ENCODE measurements at places on chromosomes 6 and 20.

DNA sequence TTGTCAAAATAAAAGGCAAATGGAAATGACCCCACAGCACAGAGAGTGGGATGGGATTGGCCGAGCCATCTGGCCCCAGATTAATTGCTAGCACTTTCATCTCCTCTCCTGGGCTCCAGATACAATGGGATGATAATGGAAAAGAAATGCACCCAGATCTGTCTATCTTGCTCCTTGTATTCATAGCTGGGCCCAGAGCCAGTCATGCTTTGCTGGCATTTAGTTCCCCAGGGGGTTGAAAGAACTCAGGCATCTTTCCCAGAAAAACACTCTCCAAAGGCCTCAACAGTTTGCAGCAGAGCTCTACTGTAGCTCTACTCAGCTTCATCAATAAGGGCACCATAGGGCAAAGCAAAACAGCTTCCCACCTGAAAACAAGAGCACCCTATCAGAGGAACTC lies 116.0 kb upstream of the FOXA2 start:
- no peak for DNase-seq
- no peak overlapping the region for H3K4me3 ChIP-seq
- no peaks in the 10 kb centered on the region for H3K4me1 ChIP-seq
- no peaks in the 10 kb centered on the region for H3K27me3 ChIP-seq
- H3K27ac ChIP-seq = no peak overlapping the region
- H3K36me3 ChIP-seq = no peaks in the 10 kb centered on the region

DNA sequence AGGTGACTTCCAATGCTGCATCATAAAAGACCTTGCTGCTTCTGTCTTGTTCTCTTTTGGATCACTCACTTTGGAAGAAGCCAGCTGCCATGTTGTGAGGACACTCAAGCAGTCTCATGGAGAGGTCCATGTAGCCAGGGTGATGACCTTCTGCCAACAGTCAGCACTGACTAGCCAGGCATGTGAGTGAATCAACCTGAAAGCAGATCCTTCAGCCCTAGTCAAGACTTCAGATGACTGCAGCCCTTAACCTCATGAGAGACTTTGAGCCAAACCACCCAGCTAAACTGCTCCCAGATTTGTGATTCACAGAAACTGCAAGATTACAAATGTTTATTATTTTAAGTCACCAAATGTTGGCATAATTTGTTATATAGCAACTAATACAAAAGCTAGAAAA lies 86.0 kb upstream of the IYD start:
- no peaks in the 10 kb centered on the region for H3K36me3 ChIP-seq
- H3K4me1 ChIP-seq = no peaks in the 10 kb centered on the region
- no peaks in the 10 kb centered on the region for H3K27me3 ChIP-seq
- no peak overlapping the region for H3K27ac ChIP-seq

DNA sequence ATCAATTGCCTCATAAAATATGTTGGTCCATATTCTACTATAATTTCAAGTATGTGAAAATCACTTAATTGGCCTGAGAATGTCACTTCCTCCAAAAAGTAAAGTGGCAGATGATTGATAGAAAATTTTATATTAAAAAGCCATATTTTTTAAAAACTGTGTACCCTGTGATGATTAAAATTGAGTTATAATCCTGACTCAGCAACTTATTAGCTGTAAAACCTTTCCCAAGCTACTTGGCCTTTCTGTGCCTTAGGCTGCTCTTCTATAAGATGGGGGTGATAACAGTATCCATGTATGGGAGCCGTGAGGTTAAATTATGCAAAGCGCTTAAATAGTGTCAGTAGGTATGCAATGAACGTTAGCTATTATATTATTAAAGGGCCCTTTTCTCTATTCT lies 524.4 kb downstream of the TFAP2A start:
- no peak overlapping the region for H3K27ac ChIP-seq
- H3K36me3 ChIP-seq = no peaks in the 10 kb centered on the region
- no peaks in the 10 kb centered on the region for H3K27me3 ChIP-seq
- no peaks in the 10 kb centered on the region for H3K4me1 ChIP-seq

- H3K4me1 ChIP-seq = peaks cover 13% of the 10 kb centered on the region
- no peaks in the 10 kb centered on the region for H3K36me3 ChIP-seq
- no peaks in the 10 kb centered on the region for H3K27me3 ChIP-seq
- no peak overlapping the region for H3K4me3 ChIP-seq
Observed at GRCh38 chr20:32336918-32337347, 21.2 kb upstream of the ASXL1 start.

DNA sequence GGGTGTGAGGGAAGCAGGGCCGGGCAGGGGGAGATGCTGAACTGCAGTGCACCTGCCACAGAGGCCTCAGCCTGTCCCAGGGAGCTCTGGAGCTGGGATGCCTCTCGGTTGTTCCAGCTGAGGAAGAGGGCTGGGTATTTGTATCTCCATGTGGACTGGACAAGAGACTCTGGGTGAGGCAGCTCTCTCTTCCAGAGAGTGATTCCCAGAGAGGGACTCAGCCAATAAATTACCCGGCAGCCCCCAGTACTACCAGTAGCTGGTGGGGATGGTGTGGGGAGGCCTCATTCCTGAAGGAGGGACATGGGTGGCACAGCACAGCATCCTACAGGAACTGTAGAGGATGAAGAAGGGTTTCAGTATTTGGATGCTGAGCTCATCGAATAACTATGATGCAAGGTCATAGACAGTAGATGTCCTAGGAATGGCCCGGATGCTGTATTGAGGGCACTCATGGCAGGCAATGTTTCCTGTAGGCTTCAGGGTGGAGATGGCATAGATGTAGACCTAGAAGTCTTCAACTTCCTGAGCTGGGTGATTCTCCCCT lies 1.4 kb downstream of the FGD2 start:
- H3K27ac ChIP-seq = no peak overlapping the region
- no peaks in the 10 kb centered on the region for H3K27me3 ChIP-seq

DNA sequence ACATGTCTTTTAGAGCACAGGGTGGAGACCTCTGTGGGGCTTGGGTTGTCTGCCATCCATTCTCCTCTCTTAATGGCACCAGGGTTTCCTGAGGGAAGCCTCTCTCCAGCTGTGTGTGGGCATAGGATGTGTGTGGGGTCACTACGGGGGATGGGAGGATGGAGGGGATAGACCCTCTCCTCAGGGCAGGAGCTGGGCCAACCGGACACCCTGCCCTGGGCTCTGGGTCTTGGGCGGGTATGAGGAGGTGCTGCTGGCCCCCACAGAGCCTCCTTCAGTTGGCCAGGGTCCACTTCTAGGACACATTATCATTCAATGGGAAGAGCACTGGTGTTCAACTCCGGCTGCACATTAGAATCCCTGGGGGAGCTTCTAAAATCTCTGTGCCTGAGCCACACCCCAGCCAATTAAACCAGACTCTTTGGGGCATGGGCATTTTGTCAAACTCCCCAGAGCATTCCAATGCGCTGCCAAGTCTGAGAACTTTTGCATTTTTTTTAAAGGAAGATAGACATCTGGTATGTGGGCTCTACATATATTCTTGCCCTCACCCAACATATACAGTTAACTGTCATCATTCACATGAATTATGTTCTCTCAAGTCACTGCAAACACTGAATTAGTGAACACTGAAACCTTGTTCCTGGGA lies 38.5 kb downstream of the TRAM2 start:
- no peak overlapping the region for H3K27ac ChIP-seq
- peaks cover 29% of the 10 kb centered on the region for H3K4me1 ChIP-seq
- peaks cover 8% of the 10 kb centered on the region for H3K36me3 ChIP-seq
- H3K27me3 ChIP-seq = no peaks in the 10 kb centered on the region
- DNase-seq = no peak
- no peak overlapping the region for H3K4me3 ChIP-seq

DNA sequence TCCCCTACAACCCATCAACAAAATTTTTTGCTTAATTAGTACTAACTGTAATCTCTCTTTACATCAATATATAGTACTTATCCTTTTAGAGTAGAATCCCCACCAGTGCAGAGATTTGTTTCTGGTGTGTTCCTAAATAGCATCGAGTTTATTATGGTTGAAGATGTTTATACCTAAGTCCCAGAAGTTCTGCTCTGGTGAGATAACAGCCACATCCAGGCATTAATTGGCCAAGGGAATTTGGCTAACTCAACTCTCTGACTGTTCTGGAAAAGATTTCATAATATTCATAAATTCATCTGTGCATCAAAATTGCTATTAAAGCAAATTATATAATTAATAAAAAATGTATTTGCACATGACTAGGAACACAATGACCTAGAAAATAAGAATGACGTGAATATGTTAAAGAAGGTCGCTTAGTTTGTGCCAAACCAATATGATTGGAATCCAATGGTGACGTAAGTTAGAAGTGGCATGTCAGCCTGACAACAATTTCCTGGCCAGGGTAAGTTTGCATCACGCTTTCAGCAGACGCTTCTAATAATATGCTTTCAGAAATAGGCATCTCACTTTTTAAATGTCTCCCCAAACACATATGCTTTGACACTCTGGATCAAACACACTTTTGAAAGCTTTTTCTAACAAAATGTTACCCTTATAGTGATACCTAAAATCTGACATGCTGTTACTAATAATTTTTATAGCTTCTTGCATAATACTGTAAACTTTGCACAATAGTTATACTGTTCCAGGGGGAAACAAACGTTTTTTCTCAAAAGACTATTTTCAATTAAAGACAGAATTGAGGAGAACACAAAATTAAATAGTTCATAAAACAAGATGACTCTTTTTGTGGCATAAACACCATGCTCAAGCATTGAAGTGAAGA lies 236.7 kb downstream of the TENT5A start:
- H3K27ac ChIP-seq = no peak overlapping the region
- no peaks in the 10 kb centered on the region for H3K27me3 ChIP-seq
- H3K4me1 ChIP-seq = no peaks in the 10 kb centered on the region
- H3K4me3 ChIP-seq = no peak overlapping the region
- no peaks in the 10 kb centered on the region for H3K36me3 ChIP-seq
- DNase-seq = no peak

DNA sequence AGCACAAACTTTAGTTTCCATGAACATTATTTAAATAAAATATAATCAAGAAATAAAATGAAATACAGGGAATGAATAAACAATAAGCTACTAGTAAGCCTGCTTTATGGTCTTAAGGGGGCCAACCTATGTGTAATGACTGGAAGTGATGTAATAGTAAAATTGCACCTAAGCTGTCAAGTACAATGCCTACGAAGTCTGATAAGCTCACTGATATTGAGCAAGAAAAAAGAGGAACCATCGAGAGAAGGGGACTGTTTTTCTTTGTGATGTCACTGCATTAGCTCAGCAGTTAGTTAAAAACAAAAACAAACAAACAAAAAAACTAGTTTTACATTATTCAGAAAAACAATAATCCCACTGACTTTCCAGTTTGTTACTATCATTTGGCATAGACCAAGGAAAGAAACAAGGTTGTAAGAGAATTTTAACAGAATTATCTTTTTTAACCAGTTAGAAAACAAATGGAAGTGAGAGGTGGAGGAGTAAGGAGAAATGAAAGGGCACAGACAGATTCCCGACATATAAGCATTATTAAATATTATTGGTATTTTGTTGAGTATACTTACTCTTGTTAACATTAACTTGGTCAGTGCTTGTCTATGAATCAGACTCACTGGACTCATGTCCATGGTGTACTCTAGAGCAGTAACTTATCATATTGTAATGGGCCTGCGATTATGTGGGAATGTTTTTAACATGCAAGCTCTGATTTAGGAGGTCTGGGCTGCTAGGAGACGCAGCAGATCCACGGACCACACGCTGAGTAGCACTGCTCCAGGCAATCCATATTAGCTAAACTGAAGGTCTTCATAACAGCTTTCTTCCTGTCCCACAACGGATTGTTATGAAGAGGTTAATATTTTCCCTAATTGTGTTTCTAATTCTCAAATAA lies 99.6 kb upstream of the HMGCLL1 start:
- H3K27ac ChIP-seq = no peak overlapping the region
- DNase-seq = no peak
- H3K27me3 ChIP-seq = no peaks in the 10 kb centered on the region
- no peak overlapping the region for H3K4me3 ChIP-seq
- H3K4me1 ChIP-seq = no peaks in the 10 kb centered on the region
- H3K36me3 ChIP-seq = no peaks in the 10 kb centered on the region

DNA sequence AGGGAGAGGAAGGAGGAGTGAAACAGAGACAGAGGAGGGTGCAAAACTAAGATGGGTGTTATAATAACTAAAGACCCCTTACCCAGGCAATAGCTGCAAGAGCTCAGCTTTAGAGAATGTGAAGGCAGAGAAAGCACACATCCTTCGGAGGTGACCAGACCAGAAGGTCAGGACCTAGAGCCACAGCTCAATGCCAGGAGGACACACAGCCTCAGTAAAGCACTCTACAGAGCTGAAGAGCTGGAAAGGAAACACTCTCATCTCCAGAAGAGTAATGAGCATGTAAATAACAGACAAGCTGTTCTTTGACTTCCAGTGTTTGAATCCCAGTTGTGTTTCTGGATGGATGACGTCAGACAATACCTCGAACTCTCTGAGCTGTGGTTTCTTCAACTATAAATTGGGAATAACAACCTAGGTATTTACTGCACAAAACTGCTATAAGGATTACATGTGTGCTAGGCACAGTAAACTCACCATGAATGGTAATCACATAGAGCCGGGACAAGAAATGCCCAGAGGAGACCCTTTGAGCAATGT lies 63.2 kb downstream of the MAP3K5 start:
- H3K4me1 ChIP-seq = no peaks in the 10 kb centered on the region
- no peak overlapping the region for H3K4me3 ChIP-seq
- no peak overlapping the region for H3K27ac ChIP-seq
- H3K27me3 ChIP-seq = no peaks in the 10 kb centered on the region

DNA sequence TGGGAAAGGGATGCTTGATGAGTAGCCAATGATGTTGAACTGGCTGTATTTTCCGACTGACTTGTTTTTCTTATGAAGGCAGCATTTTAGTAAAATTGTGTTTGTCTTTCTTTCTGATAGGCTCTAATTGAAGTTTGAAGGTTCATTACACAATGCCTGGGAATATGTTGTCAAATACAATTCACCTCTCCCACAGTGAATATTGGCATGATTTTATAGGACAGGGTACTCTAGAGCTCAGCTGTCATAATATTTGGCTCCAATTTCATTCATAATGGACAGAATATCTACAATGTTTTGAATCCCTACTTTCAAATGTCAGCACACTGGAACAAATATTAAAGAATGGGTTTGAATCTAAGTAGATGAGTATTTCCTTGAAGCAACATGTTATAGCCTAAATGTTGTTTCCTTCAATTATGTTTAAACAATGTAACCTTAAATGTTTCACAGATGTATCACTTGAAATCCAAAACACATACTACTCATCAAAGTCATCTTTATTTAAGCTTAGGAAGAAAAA lies 81.4 kb downstream of the LAMA2 start:
- no peak overlapping the region for H3K4me3 ChIP-seq
- no peak overlapping the region for H3K27ac ChIP-seq
- DNase-seq = no peak
- H3K27me3 ChIP-seq = no peaks in the 10 kb centered on the region

DNA sequence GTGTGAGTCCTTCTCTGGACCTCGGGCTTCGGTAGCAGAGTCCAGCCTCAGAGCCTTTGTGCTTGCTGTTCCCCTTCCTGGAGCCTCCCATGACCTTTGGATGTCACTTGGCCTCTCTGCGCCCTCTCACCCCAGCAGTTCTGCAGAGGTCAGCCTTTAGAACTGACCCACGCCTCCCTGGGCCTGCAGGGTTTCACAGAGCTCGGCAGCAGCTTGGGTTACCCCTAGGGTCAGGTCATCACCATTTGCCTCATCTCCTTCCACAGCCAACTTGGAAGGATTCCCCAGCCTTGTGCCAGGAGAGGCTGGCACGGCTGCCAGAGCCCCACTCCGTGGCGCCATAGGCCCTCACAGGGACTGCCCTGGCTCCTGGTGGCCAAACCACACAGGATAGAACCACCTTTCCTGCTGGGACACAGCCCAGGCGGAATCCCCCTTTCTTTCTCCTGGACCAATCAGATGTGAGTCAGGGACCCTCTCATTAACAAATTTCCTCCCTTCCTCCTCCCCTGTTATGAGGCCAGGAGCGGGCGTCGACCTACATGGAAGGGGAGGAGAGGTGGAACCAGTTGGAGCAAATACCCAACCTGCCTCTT lies 13.9 kb upstream of the SIRPA start:
- H3K27ac ChIP-seq = no peak overlapping the region
- no peaks in the 10 kb centered on the region for H3K36me3 ChIP-seq
- no peak overlapping the region for H3K4me3 ChIP-seq

Data from naive thymus-derived CD4-positive, alpha-beta T cell (primary cell).